Stimulated activated CD4-positive, alpha-beta T cell treated with anti-CD3 and anti-CD28 coated beads, Interleukin-2, amount 100 ng/mL, for 48 hours (primary cell): ENCODE measurements at places on chromosomes 1 and 21.

DNA sequence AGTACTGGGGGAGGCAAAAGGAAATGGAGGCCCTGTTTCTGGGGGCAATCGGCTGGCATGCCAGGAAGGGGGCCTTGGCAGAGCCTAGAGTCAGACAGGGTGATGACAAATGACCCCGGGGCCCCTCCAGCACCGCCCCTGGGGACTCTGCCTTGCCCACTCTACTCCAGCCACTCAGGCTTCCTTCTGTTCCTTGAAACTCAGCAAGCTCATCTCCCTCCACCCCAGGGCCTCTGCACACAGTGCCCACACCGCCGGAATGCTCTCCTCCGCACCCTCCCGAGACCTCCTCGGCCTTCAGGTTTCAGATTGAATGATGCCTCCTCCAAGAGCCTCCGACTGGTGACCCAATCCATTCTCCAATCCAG lies 122.5 kb upstream of the ZBTB40 start:
- no peak for DNase-seq

DNA sequence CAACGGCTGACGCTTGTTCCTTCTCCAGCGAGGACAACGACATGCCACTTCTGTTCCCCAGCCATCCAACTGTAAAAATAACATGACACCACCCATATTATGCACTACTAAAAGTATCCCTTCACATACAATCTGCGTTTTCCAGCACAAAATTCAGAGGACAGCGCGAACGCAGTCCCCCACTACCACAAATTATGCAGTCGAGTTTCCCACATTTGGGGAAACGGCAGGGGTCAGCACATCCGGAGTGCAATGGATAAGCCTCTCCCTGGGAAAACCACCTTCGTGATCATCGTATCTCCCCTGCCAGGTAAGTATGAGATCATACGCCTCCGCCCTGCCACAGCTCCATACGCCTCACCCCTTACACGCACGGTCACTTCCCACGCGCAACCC lies 120.9 kb downstream of the PPIAL4G start:
- no peak for DNase-seq

DNA sequence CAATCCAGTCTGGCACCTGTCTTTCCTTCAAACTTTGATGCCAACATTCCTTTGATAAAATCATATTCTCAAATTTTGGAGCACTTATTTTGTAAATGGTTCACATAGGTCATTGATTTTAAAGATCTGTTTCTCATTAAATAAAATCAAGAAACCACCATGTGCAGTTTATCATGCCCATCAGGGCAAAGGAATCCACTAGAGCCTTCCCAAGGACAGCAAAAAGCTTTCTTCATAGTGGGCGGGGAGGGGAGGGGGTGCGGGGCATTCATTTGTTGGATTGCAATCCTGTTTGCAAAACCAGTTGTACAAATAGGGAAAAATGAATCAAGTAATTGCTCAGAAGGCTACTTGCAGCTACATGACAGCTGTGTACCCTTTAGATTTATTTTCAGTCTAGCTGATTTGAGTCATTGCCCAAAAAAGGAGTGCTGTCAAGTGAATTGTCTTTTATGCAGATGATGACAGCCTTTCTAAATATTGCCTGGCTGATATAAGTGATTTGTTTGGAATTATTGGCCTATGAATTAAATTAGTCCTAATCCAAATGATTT lies 23.0 kb downstream of the LRRC8B start:
- DNase-seq = no peak

DNA sequence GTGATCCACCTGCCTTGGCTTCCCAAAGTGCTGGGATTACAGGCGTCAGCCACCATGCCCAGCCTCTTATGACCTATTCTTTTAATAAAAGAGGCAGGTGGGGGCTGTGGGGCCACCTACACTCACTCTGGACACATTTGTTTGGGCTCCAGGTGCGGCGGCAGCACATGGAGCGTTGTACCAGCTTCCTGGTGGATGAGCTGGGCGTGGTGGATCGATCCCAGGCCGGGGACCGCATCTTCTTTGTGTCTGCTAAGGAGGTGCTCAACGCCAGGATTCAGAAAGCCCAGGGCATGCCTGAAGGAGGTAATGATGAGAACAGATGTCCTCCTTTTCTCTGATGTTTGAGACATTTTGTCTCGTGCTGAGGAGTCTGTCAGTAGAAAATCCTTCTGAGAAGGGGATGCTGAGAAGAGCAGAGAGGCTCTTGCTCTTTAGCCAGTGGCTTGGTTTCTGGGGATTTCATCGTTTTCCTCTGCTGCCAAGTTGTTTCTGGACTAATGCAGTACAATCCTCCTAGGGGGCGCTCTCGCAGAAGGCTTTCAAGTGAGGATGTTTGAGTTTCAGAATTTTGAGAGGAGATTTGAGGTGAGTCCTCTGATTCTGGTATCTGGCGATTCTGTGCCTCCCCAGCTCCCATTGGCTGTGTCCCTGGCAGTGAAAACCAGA lies 17.9 kb upstream of the MIIP start:
- peak; percentile 64 for DNase-seq

GRCh38 chr21:45607021-45607908 lies 36.3 kb upstream of the PCBP3 start:
- DNase-seq = no peak

DNA sequence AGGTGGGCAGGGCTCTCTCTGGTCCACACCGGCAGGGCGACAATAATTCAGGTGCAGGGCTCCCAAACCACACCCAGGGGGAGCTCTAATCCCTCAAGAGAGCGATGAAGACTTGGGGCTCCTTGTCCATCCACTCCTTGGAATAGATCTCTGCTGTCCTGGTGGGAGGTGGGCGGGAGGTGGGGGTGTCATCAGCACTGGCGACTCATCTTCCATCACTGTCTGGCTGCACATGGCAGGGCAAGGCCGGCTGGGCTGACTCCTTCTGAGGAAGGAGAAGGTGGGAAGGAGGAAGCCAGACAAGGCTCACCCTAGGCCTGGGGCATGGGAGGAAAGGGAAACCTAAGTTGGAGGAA lies 29.3 kb downstream of the TNNT2 start:
- DNase-seq = peak; percentile 28
